ENCODE measurements at places on chromosomes 11 and 22.

GRCh38 chr22:25747245-25747944 lies 5.4 kb downstream of the MYO18B start:
- no peak for DNase-seq

- no peak for DNase-seq
Observed at GRCh38 chr11:111414267-111414931, 35.3 kb upstream of the POU2AF1 start.

DNA sequence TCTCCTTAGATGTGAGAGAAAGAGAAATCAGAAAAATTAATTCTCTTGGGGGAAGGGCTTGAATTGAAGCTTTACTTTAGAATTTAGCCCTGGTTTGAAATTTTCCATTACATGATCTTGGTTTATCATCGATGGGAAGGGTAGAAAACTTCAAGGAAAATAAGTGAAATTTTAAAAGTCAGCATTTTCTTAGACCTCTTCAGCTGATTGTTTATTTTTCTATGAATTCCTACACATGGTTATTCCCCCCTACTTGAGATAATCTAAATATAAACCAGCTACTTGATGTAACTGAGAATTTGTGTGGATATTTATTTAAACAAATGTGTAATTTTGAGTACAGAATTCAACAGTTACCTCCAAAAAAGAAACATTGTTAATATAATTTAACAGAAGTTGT lies 10.9 kb downstream of the PIH1D2 start:
- DNase-seq: no peak

DNA sequence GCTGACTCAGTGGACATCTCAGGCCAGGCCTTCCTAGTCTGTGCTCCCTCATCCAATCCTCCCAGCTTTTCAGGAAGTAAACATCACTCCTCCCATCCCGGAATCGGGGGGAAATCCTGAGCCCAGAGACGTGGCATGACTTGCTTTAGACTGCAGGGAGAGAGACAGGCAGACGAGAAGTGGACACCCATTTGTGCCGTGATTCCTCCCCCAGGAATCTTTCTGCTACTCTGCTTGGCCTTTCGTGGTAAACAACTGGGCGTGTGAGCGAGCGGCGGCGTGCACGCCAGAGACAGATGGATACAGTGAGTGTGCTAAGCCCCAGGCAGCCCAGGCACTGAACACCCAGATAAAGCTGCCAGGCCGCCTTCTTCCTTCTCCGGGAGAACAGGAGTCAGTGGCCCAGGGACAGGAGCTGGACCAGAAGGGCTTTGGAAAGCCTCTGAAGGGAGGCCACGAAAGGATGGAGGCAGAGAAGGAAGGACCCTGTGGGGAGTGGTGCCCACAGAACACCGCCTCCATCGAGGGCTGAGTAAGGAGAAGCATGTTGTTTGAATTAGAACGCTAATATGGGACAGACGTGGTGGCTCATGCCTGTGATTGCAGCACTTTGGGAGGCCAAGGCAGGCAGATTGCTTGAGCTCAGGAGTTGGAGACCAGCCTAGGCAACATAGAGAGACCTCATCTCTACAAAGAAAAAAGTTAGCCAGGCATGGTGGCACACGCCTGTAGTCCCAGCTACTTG lies 53.0 kb upstream of the PRR5 start:
- no peak for DNase-seq

DNA sequence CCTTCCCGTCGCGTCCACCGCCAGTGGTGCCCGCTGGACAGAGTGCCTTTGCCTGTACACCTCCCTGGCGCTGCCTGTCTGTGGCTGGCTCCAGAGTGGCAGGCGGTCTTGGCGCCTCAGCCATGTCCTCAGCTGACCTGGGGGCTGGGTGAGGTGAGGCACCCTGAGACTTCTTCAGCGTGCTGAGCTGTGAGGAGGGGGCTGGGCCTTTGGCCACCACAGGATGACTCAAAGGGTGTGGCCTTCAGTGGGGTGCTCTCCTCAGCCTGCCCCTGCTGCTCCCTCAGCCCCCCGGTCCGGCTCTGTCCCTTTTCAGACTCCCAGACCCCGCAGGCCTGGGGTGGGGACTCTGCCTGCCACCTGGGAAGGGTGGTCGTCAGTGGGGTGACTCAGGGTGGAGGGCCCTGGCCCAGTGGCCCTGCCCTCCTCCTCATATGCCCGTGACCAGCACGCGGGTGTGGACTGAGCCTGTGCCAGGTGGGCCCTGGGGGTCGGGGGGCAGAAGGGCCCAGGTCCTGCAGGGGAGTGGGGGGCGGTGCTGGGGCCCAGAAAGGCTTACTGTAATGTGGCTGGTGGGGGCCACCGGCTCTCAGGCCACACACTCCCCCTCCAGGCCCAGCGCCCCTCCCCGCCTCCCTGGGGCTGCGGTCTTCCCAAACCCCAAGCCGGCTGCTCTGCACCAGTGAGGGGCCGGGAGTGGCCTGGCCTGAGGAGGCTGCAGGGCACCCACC lies 15.9 kb downstream of the CRELD2 start:
- DNase-seq: no peak

GRCh38 chr11:112156956-112157766 lies 6.7 kb downstream of the IL18 start:
- DNase-seq: no peak

DNA sequence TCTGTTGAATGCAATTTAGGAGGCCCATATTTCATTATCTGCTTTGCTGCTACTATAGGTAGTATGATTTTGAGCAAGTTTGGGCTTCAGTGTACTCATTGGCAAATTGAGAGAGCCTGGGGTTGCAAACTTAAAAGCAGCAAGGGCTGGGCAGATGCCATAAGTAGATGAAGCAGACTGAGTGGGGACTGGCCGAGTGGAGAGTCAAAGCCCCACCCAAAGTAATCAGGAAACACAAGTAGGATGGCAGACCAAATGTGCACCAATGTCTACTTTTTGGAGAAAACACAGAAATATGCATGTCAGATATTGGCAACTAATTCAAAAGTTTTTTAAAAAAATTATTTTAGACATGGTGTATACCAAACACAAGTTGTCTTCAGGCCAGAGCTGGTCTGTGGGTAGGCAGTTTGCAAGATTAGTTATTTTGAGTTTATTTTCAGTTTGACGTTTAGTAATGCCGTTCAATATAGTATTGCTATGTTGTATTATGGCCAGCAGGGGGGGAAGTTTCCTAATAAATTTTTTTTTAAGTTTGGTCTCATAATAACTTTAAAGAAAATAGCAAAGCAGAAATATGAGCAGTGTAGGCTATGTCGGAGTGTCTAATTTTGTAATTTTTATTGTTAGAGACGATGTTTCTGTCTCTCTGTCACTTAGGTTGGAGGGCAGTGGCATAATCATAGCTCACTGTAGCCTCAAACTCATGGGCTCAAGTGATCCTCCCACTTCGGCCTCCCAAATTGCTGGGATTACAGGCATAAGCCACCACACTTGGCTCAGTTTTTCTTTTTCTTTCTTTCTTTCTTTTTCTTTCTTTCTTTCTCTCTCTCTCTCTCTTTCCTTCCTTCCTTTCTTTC lies 105.1 kb downstream of the HIPK3 start:
- peak; percentile 65 for DNase-seq

All from NCI-H748 treated with DMSO at 0.1 percent for 48 hours (cell line).